ENCODE measurements at places on chromosomes 4 and X.

DNA sequence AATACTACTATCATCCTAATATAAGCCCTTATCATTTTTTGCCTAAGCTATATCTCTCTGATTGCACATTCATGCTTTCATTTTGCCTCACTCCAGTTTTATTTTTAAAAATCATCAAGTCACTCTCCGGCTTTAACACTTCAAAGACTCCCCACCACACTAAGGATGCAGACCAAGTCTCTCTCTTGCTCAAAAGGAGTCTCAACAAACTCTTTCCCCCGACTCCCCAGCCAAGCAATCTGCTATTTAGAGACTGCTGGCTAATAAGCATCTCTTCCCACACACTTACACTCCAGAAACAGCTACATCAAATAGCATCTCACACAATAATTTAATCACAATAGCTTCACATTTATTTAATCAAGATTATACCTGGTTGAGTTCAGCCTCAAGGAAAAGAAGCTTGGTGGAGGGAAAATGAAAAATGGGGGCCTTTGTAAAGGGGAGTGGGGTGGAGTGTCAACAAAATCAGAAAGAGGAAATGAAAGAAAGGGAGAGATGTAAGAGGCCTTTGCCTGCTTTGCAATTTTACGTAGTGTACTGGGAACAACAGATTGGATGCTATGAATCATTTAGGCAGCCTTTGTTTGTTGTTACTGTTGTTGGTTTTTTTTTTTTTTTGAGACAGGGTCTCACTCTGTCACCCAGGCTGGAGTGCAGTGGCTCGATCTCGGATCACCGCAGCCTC is 104.1 kb upstream of the MCF2 start:
- no peak for DNase-seq

GRCh38 chr4:37758226-37758625 is 68.3 kb upstream of the PGM2 start:
- no peak for DNase-seq

DNA sequence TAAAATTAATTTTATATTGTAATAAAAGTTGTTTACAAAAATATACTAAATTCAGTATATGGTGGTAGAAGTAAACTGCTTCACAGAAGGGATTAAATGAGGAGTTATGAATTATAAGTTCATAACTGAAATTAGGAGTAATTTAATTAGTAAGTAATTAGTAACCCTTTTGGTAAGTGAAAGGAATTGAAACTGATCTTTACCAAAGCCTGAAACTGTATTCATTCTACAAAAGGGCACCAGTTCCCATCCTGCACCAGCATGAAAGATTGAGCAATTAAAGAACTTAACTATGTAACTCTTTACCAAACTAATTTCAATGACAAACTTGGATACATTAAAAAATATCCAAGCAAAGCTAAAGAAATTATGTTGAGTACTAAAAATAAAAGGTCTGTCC is 8.2 kb downstream of the MED14 start:
- DNase-seq: no peak

DNA sequence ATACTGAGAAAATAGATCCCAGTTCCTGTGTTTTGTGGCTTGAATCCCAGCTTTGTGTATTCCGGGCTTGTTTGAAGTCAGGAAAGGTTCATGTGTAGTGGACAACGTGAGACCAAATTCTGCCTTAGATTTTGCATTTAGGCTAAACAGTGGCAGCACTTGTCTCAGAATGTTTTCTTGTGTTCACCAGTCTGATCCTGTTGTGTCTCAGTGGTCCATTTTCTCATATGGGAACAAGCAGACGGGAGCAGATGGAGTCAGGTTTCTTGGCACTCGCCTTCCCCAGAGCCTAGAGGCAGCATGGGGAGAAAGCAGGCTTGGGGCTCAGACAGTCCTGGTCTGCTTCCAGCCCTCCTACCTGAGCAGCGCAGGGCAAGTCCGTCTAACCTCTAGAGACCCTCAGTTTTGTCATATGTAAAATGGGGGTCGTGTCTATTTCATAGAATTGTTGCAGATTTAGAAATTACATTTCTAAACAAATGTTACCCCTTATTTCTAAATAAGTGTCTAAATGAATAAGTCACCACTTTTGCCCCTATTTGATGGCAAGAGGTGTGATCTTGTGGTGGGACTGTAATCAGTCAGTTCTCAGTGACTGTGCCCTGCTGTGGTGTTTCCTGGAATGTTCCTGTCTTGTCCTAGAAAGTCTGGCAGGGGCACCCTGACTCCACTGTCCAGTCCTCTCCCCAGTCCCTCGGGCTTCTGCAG is 28.3 kb upstream of the MSANTD1 start:
- no peak for DNase-seq

All from stimulated activated CD4-positive, alpha-beta T cell treated with anti-CD3 and anti-CD28 coated beads, Interleukin-12 subunit alpha, Interleukin-12 subunit beta, amount 100 ng/mL, for 48 hours (primary cell).